ENCODE measurements at places on chromosomes 16 and 17.

DNA sequence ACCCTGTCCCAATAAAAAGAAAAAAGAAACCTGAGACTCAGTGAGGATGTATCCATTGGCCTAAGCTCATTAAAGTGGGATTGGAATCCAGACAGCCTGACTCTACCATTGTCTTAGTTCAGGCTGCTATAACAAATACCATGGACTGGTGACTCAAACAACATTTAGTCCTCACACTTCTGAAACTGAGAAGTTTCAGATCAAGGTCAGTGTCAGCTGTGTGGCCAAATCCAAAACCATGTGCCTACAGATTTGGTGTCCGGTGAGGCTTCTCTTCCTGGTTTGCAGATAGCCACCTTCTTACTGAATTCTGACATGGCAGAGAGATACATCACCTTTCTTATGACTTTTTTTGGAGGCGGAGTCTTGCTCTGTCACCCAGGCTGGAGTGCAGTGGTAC, 53.3 kb upstream of the KDM8 start:
- DNase-seq: no peak

DNA sequence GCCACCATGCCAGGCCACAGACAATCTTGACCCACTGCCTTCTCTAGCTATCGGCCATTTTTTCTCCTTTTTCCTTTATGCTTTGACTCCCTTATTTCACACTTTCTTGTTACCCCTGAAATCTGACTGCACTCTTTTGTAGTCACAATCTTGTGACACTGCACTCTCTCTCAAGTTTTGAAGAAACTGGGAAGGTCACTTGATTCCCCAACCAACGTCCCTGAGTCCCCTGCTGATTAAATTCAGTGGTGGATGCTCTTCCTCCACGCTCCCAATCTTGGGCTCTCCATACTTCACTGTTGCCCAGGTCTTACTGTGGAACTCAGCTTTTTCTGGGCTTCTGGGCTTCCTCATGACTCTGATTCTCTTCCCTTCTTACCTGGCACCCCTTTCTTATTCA, 33.9 kb downstream of the PECAM1 start:
- no peak for DNase-seq

DNA sequence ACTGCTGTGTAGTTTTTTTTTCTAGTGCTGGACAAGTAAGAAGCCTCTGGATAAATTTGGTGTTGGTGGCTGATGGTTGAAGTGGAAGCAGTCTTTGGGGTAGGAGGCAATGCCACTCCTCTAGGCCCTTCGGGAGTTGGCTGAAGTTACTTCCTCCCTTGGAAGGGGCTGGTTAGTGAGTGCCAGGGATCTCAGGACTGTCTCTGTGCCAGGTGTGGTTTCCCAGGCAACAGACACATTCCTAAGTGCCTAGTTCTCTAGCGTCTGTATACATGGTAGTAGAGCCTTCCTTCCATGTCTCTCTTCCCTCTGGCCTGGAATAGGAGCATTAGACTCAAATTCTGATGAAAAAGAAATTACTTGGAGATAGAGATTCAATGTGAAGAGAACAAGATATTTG, 15.3 kb downstream of the TMEM98 start:
- no peak for DNase-seq

- no peak for DNase-seq
Measured at GRCh38 chr16:49701789-49702494, 154.0 kb downstream of the ZNF423 start.

DNA sequence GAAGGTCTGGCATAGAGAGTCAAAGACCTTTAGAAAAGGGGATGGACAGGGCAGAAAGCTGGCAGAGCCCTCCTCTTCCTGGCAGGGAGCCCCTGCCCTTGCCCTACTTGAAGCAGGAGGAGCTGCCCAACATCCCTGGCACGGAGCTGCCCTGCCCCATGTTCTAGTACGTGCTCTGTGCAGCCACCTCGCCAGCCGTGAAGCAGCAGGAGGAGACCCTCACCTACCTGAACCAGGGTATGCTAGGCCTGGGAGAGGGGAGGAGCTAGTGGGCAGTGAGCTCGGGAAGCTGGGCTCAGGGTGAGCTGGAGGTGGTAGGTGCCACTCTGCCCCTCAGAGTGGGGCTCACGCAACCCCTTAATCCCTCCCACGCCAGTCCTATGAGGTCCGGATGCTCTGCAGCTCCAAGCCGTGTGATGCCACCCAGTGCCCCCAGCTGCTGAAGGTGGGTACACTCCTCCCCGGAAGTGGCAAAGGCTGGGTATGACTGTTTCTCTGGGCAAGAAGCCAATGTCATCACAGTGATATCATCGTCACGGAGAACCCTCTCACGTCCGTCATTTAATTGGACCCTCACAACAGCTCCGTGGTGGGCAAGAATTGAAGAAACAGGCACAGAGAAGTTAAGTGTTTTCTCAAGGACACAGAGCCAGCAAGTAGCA, 12.7 kb upstream of the STAC2 start:
- peak; percentile 70 for DNase-seq

- no peak for DNase-seq
Measured at GRCh38 chr16:49617710-49618330, 238.1 kb downstream of the ZNF423 start.

GRCh38 chr17:29594519-29595090, 1.7 kb downstream of the ANKRD13B start:
- no peak for DNase-seq

DNA sequence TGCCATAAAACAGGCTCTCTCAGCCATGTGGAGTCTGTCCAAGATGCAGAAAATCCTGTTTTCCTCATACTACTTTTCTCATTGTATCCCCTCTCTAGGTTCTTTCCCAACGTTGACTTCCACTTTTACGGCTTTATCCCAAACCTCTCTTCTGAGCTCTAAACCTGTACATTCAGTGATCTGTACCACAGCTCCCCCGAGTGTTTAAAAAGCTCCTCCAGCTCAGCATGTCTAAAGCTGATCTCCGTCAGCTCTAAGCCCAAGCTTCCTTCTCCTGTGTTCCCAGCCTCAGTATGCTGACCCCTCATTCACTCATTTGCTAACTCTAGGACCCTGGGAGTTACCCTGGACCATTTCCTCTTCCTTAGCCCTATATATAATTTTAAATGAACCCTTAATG, 144.6 kb downstream of the DNAH9 start:
- no peak for DNase-seq

DNA sequence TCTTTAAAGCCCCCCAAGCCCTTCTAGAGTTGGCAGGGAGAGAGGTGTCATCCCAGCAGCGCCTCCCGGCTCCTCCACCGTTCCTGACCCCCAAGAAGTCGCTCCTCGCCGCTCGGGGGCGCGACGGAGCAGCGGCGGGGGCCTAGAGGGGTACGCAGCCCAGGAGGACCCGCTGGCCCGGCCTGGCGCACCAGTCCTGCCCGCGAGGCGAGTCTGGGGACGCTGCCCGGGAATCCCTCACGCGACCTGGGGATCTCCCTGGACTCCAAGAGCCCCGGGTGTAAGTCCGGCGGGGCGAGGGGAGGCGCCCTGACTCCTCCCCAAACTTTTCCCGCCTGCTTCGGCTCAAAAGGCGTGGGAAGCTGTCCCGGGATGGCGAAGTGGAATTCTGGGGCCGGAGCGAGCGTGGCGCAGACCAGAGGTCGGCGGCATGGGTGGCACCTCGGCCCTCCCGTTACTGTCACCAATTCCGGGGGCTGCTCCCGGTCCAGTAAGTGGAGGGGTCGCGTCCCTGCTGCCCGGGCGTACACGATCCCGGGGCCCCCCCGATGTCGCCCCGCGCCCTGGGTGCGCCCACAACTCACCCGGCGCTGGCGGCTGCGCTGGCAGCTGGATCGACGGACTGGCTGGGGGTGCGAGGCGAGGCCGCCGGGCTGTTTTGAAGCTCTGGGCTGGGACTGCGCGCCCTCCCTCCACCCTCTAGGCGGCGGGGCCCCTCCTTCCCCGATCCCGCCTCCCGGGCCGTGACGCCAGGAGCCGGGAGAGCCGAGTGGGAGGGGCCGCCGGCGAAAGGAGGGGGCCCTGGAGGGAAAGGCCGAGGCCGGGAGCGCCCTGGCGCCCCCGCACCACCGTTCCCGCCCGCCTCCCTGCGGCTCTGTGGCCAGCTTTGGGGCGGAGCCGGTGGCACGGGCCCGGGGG, at the start of gene EMP2:
EMP2 (minus strand) TSS at position 634 of the 918 bp plus-strand sequence. CDS start 32,981 bp downstream, outside the sequence.
- peak; percentile 48 for DNase-seq

DNA sequence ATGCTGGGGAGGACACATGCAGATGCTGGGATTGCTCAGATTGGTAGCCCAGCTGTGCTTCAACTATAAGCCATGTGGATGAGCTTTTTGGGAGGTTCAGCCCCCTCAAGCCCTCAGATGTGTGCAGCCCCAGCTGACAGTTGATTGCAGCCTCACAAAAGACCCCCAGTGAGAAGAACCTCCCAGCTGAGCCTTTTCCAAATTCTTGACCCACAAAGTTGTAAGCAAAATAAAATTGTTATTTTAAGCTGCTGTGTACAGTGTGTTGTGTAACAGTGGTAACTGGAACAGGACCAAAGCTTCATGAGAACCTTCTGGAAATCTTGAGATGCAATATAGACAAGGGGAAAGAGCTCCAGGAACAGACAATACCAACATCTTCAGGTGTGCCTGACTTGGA, 156.8 kb upstream of the IRX3 start:
- no peak for DNase-seq

GRCh38 chr17:3803308-3803640, 2.3 kb upstream of the ITGAE start:
- DNase-seq: no peak

DNA sequence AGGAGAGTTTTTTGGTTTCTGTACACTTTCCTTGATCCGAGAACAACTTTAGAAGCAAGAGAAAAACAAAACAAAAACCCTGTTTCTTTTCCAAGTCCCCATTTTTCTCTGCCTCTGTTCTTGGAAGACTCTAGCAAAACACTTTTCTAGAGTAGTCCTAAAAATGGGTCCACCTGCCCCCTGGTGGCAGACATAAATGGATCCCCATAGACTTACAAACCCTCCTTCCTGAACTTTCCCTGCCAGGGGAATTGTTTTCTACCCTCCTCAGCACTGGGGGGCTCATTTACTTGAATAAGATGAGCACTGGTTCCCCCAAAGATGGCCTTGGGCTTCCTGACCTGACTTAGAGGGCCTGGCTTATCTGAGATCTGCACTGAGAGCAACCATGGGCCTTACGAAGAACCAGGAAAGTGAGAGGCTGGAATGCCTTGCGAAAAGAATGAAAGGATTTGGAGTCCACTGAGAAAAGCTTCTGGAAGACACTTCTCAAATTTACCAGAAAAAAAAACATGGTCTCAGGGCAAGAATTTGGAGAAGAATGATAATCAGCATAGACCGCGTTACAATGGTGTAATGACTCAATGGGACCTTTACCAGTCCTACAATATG, 48.0 kb upstream of the CDYL2 start:
- peak; percentile 42 for DNase-seq

GRCh38 chr16:82264756-82265155, 94.7 kb upstream of the MPHOSPH6 start:
- DNase-seq: no peak

GRCh38 chr17:32342603-32343325, 791 bp upstream of the C17orf75 start:
- peak; percentile 39 for DNase-seq

- DNase-seq: no peak
Measured at GRCh38 chr17:30263552-30264333, 28.0 kb downstream of the BLMH start.

- peak; percentile 63 for DNase-seq
Measured at GRCh38 chr16:1863681-1864460, 8.1 kb downstream of the MEIOB start.

DNA sequence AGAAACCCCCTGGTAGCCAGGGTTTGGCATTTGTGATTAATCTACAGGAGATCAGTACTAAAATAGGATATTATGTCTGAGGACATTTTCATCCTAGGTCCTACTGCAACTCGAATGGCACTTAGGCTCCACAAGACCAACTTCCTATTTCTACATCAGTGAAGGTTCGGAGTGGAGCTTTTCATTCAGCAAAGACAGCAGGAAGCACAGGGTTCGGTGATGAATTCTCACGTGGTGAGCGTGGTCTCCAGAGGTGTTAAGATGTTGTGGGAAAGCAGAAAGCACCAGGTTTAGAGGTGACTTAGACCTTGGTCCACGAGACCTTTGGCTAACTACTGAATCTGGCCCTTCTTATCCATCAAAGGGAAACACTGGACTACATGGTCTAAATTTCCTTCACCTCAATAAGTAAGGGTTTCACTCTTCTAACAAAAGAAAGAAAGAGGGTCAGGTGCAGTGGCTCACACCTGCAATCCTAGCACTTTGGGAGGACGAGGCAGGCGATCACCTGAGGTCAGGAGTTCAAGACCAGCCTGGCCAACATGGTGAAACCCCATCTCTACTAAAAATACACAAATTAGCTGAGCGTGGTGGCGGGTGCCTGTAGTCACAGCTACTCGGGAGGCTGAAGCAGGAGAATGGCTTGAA, 13.9 kb upstream of the HELZ start:
- no peak for DNase-seq

- peak; percentile 17 for DNase-seq
Measured at GRCh38 chr16:27315333-27316037, 1.7 kb downstream of the IL4R start.

DNA sequence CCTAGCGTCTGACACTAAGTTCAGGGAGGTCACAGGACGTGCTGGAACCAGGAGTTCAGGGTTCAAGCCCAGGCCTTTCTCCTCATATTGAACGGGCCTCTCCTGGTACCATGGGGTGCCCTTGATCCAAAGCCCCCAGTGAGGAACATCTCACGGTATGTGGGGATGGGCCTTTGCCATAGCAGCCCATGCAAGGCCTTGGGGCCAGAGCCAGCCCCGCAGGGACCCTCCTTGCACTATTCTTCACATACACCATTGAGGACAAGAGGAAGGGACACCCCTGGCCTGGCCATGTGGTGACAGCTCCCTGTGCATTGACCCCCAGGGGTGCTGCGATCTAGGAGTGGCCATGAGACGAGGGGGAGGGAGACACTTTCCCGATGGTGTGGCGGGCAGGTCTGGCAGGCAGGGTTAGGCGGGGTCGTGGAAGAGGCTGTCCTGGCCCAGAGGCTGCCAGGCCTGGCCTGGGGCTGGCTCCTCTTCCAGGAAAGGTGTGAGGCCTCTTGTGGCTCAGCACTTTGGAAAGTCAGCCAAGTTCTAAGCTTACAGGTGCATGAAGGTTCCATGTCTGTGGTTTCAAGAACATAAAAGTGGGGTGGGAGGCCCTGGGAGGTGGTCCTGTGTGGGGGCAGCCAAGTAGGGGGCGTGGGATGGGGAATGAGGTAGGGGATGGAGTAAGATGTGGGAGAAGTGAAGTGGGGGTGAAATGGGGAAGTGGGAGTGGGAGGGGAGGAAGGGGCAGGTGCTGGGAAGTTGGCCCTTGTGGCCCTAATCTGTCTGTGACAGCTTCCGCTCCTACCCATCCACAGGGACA, 88.7 kb upstream of the CBX4 start:
- DNase-seq: peak; percentile 65

GRCh38 chr16:68078701-68079375, 6.3 kb upstream of the NFATC3 start:
- no peak for DNase-seq

- DNase-seq: peak; percentile 12
Measured at GRCh38 chr16:24027466-24027865, 191.7 kb downstream of the PRKCB start.

GRCh38 chr17:9837551-9838471, 12.1 kb downstream of the GLP2R start:
- no peak for DNase-seq

- DNase-seq: no peak
Measured at GRCh38 chr17:37824534-37825485, 80.0 kb upstream of the HNF1B start.
